Stimulated activated CD4-positive, alpha-beta T cell treated with anti-CD3 and anti-CD28 coated beads, Interleukin-1b, Interleukin-23, amount 100 ng/mL, for 1 hour (primary cell): ENCODE measurements at places on chromosomes 16 and 17.
A peak's percentile ranks its signal among the peaks of the same experiment; 100 is the strongest.

DNA sequence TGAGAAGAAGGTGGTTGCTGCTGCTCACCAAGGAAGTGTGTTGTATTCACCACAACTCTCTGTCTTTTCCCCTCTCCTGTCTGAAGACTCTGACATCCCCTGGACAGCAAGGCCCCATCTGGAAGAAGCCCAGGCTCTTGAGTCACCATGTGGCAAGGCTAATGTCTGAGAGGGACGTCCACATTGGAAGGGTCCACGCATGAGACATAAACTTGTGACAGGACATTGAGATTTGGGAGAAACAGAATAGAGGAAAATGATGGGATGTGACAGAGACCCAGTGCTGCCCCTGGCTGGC, 176.5 kb downstream of the IRF8 start:
- DNase-seq, result no peak

DNA sequence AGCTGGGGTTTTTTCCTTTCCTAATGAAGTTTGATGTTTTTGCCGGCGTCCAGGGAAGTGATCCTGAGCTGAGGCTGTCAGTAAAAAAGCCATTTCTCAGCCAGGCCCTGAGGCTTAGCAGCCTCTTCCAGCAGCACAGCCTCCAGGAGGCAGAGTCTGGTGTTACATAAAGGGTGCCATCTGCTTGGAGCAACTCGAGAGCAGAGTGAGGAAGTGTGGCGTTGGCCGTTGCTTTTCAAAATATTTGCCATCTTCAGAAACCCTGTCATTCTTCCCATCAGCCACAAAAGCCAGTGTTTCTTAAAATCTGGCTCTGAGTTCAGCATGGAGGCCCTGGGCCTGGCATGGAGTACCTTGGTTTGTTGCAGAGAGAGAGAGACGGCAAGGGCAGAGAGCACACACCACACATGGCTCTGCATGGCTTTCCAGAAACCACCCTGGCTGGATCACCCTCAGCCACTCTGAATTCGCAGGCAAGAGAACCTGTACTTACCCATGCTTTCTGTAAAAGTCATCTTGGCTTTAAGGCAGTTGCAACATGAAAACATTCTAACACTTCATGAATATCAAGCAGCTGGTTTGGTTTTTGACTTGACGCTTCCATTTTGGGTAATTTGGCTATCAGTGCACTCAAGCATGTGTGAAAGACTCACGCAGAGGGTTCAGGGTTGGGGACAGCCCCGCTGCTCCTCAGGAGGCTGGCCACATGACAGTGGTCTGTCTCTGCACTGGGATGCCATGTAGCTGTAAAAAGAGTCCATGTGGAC, 21.0 kb downstream of the PMM2 start:
- DNase-seq, result no peak

DNA sequence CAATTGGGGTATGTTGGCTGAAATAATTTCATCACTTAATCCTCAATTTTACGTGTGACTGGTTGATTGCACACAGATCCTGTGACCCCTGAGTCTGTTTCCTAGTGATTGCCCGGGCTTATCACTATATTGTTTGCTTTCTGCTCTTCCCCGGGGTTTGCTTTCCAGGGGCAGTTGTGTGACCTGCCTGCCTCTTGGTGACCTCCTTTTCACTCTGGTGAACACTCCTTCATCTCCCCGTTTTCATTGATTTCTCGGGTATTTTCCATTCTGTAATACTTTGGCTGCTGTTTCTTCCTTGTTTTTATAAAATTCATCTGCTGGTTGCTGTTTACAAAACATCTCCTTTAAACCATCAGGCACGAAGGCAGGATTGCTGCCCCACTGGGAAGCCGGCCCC, 36.0 kb downstream of the NTN1 start:
- no peak for DNase-seq

GRCh38 chr17:54834086-54834485, 66.6 kb upstream of the TOM1L1 start:
- no peak for DNase-seq

- no peak for DNase-seq
Observed at GRCh38 chr17:28159924-28160323, 117.4 kb downstream of the NLK start.

GRCh38 chr17:12866244-12866643, 76.9 kb downstream of the ARHGAP44 start:
- no peak for DNase-seq

GRCh38 chr17:34730816-34731215, 151.4 kb downstream of the TMEM132E start:
- DNase-seq, result no peak

DNA sequence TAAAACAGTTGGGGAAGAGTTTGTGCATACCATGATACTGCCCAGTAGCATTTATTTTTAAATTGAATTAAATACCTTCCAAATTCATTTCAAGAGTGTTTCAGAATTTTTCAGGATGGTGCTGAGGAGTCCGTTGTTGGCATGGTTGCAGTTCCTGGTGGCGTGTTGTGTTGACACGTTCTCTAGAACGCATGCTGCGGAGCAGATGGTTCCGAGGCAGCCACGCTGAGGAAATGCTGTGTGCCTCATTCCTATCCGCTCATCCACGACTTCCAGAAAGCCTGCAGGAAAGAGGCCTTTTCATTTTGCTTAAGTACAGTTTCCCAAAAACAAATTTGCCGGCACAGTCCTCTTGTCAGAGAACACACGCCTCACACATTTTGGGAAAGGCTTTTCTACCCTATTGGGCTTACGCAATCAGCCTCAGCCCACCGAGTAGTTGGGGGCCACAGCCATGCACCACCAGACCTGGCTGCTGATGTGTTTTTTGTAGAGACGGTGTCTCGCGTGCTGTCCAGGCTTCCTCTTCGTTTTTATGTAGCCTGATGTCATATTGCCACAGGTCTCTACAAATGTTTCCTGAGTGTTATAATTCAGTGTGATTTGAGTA, 32.1 kb upstream of the IL17C start:
- DNase-seq, result no peak

DNA sequence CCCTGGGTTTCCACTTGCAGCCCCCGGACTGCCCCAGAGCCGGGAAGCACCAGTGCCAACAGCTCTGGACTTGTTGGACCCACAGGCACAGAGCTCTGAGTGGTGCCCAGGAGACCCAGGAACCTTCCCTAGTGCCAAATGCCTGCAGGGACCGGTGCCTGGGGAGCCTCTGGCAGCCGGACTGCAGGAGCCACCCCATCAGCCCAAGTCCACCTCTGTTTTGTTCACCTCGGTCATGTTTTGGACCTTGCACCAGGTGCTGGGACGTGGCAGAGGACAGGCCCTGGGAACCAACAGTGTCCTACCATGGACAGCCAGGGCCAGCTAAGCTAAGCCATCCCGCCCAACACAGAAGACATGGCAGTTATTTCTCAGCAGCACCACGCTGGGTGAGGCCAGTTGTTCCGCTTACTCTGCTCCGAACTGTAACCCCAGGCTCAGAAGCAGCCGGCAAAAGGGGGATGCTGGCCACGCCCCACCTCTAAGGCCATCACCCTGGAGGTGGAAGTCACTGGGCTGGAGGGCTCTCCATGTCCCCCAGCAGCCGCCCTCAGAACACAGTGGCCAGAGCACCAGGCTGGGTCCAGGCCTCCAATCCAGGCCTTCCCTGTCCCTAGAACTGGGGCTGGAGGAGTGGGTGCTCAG, 79.8 kb downstream of the AMFR start:
- no peak for DNase-seq

GRCh38 chr17:82175951-82176350, 36.7 kb downstream of the CCDC57 start:
- DNase-seq, result no peak

- no peak for DNase-seq
Observed at GRCh38 chr16:2787406-2787805, at the start of gene PRSS33. TSS of gene PRSS33 (minus strand) at chr16:2787560. CDS start at chr16:2786547, 1,013 bp downstream.

DNA sequence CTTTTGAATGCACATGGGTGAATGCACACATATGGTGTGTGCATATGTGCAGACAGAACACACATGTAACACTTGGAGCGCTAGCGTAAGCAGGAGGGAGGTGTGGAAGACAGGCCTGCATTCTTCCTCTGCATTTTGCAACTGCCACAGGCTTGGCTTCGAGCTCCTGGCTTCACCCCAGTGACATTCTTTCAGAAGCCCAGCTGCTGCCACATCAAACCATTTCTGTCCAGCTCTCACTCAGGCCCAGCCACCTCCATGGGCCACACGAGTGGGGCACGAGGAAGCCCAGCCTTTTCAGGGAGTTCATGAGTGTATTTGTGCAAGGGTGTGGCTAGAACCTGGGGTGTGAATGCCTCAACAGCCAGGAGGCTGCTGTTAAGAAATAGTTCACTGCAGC, 18.8 kb downstream of the LGALS3BP start:
- DNase-seq, result no peak

GRCh38 chr16:23148513-23149266, 562 bp downstream of the USP31 start:
- peak; percentile 10 for DNase-seq
